ENCODE measurements at places on chromosomes 3 and 15.

DNA sequence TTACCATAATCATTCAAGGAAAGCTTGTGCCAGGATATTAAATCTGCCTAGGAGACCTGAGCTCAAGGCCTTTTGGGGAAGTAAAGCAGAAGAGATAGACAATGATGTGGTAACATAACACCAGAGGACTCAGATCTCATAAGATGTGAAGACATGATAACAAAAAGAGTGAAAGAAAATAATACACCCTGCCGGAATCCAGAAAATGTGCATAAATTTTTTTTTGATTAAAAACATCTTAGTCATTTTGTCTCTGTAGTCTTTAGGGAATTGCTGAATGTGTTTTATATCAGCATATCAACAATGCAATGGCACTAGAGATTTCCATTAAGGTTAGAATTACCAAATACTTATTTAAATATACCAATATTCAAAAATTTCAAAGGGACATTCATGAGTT lies 326.8 kb upstream of the ROBO1 start:
- DNase-seq, result peak; percentile 64

DNA sequence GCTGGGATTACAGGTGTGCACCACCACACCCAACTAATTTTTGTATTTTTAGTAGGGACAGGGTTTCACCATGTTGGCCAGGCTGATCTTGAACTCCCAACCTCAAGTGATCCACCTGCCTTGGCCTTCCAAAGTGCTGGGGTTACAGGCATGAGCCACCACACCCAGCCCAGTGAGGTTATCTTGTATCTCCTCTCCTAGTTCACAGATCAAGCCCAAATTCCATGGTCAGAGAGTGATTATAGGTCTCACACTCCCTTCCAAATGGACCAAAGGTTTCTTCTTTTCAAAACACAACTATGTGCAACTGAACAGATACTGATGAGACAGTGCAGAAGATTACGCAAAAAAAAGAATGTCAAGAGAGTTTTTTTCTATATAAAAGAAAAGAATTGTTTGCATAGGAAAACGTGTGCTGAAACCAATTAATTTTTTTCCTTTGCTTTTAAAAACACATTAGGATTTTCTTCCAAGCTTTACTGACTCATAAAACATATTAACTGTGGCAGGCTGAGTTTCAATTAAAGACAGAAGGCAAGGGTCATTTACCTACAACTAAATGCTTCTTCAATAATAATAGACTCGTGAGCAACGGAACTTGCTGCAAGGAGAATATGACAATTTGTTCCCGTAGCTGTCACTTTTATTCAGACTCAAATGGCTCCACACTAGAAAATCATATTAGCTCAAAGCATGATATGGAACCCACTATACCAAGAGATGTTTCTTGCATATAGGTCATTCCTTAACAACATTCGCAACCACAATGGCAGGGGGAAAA lies 30.4 kb upstream of the THUMPD3 start:
- no peak for DNase-seq

- no peak for DNase-seq
These were observed 146.2 kb downstream of the KLF13 start for GRCh38 chr15:31472636-31473384.

- DNase-seq, result no peak
These were observed 47.4 kb downstream of the MESD start for GRCh38 chr15:80942266-80942665.
